DMS79 treated with DMSO at 0.1 percent for 48 hours (cell line): ENCODE measurements at places on chromosomes 3 and 15.
A peak's percentile ranks its signal among the peaks of the same experiment; 100 is the strongest.

GRCh38 chr15:33852570-33852969, 115.7 kb upstream of the CHRM5 start:
- DNase-seq, result no peak

DNA sequence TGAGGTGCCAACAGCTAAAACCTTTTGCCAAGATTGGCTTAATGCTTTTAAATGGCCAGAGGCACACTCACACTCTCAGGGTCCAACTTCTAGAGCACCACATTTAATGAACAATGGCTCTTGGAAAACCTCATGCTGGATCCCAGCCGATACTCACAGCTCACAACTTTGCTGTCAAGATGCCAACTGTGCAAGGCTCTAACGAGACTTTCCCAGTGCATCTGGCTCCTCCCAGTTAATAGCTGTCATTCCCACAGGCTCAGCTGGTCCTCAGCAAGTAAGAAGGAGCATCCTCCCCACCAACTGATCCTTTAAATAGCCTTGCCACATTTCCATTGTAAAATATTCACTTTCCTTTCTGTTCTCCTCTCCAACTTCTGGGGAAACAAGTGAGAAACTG, 20.3 kb upstream of the FRMD4B start:
- DNase-seq, result no peak

DNA sequence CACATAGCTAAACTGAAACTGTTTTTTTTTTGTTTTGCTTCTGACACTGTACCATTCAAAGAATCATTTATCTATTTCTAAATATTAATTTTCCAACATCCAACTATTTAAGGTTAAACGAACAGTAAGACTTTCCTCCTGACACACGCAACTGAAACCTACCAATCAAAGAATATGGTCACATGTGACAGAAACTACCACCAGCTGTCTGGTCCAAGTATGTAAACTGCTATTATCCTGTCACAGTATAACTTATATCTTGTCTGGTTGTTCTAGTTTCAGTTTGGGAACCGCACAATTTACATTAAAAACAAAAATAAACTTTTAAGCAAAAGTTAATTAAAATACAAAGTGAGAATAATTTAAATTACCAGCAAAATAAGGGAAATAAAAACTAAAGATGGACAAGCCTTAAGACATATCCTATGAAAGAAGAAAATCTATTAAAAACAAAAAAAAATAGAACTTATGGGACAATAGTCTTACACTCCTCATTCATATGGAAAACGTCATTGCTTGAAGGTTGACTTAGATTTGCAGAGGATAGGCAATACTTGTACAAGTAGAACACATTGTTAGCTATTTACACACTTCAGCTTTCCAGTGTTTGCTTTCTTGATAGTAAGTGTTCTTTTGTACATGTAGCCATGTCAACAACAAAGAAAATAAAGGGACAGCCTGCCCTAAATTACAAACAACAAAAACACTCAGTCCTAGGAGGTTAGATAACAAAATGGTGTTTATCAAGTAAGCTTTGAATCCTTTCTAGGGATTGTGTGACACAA, 26.8 kb upstream of the CHRM5 start:
- DNase-seq, result peak; percentile 57

- no peak for DNase-seq
Observed at GRCh38 chr3:17144665-17144993, 259.9 kb downstream of the PLCL2 start.

DNA sequence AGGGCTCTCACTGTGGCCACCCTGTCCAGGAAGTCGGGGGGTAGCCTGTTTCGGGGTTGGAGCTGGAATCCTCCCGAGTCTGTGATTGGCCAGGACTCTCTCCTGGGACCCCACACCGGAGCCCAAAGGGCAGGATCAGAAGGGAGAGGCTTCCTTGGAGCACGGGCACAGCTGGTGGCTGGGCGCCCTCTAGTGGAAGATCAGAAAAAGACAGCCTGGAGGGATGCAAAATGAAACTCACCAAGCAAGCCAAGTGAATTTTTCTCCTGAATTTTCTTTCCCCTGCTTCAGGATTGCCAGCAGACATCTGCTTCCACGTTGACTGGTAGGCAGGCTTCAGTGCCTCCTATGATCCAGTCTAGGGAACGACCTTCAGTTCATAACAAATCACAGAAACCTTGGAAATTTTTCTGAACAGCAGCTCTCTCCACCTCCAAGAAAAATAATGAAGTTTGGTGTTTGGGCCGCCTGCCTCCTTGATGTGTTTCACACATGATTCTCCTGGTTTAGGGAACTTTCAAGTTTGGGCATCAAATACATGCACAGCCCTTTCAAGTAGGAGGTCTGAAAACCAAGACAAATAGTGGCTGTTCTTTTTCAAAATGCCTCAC, 224.6 kb downstream of the VPS13C start:
- DNase-seq, result peak; percentile 59

DNA sequence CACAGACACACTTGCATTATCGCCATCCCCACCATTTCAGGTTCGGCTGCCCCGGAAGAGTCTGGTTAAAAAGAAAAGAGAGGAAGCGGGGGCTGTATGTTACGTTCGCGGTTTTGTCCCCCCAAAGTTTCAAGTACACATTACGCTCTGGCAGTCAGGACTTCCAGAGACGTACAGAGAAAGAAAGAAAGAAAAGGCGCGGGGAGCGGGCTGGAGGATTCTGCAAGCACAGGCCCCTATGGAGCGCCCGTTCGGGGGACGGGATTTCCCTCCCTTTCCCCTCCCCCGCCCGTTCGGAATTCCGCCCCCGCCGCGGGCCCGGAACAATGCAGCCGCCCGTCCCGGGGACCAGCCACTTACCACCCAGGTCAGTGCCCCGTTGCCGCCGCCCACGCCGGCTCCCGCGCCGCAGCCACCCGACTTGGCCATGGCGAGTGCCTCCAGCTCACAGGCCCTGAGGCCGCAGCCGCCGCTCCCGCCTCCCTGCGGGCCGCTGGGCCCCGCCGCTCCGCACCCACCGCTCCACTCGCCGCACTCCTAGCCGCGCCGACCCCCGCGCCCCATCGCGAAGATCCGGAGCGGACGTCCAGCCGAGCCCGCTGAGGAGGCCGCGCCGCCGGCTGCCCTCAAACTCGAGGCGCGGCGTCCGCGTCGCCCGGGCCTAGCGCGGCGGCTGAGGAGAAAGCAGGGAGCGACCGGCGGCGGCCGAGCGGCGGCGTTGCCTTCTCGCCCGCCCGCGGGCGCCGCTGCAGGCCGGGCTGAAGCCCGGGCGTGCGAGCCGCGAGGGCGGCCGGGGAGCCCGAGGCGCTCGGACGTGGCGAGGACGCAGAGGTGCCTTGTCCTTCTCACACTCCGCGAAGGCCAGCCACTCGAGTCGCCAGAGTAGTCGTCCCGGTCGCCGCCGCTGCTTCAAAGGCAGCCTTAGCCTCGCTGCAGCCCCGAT, 567 bp downstream of the TOP2B start:
- no peak for DNase-seq
